Liver (tissue), 10 donors: ENCODE measurements at places on chromosomes 3 and 15. TPM values are rescaled to one million over a fixed set of nuclear protein-coding genes. Genes with fewer than 3 reads are reported as not detected.

GRCh38 chr3:124924741-124925140 is 9.8 kb downstream of the MUC13 start:
- no peak for DNase-seq
- H3K4me1 ChIP-seq: no peaks in the 10 kb centered on the region
- no peaks in the 10 kb centered on the region for H3K27me3 ChIP-seq
- H3K27ac ChIP-seq: no peak overlapping the region

- no peaks in the 10 kb centered on the region for H3K27me3 ChIP-seq
- no peaks in the 10 kb centered on the region for H3K4me1 ChIP-seq
- DNase-seq: no peak
- H3K36me3 ChIP-seq: no peaks in the 10 kb centered on the region
- no peak overlapping the region for H3K4me3 ChIP-seq
These were observed 410.6 kb downstream of the RAP2B start for GRCh38 chr3:153572654-153573053.

GRCh38 chr3:57815036-57815435 is 58.9 kb downstream of the SLMAP start:
- H3K4me3 ChIP-seq: no peak overlapping the region
- H3K27ac ChIP-seq: no peak overlapping the region
- H3K27me3 ChIP-seq: no peaks in the 10 kb centered on the region
- H3K4me1 ChIP-seq: peaks cover 7% of the 10 kb centered on the region
- H3K36me3 ChIP-seq: no peaks in the 10 kb centered on the region
- DNase-seq: no peak

- no peak for DNase-seq
- no peaks in the 10 kb centered on the region for H3K27me3 ChIP-seq
- no peak overlapping the region for H3K27ac ChIP-seq
- no peaks in the 10 kb centered on the region for H3K36me3 ChIP-seq
- H3K4me1 ChIP-seq: no peaks in the 10 kb centered on the region
These were observed 134.8 kb upstream of the RGMA start for GRCh38 chr15:93223803-93224202.

DNA sequence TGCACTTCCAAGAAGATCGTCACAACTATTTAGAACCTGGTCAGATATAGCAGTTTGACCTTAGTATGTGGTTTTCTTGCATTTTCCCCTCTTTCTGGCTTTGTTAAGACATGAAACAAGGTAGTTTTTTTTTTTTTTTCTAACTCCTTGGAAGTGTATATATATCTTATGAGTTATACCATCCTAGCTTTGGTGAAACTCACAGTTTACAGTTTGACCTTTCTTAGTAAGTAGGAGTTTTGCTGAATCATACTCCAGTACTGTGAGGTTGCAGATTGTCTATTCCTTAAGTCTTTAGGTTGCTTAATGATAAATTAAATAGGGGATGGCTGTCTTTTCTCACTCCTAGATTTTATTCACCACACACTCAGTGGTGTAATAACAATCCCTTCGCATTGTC is 325.0 kb downstream of the RBMS3 start:
- no peak overlapping the region for H3K27ac ChIP-seq
- H3K27me3 ChIP-seq: no peaks in the 10 kb centered on the region
- no peaks in the 10 kb centered on the region for H3K36me3 ChIP-seq
- no peak for DNase-seq

DNA sequence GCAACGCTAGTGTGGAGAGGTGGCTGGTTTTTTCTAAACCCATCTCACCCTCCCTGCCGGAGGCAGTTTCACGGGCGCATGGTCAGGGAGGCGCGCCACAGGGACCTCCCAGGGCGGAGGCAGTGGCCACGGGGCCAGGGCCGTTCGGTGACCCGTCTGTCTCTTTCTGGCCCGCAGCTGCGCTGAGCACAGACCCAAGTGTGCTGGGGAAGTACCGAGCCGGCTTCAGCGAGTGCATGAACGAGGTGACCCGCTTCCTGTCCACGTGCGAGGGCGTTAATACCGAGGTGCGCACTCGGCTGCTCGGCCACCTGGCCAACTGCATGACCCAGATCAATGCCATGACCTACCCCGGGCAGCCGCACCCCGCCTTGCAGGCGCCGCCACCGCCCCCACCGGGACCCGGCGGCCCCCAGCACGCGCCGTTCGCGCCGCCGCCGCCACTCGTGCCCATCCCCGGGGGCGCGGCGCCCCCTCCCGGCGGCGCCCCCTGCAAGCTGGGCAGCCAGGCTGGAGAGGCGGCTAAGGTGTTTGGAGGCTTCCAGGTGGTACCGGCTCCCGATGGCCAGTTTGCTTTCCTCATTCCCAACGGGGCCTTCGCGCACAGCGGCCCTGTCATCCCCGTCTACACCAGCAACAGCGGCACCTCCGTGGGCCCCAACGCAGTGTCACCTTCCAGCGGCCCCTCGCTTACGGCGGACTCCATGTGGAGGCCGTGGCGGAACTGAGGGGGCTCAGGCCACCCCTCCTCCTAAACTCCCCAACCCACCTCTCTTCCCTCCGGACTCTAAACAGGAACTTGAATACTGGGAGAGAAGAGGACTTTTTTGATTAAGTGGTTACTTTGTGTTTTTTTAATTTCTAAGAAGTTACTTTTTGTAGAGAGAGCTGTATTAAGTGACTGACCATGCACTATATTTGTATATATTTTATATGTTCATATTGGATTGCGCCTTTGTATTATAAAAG is 1.8 kb downstream of the HES1 start:
- H3K27ac ChIP-seq: peak overlapping the region; percentile 97
- DNase-seq: no peak
- peak overlapping the region; percentile 76 for H3K4me3 ChIP-seq

DNA sequence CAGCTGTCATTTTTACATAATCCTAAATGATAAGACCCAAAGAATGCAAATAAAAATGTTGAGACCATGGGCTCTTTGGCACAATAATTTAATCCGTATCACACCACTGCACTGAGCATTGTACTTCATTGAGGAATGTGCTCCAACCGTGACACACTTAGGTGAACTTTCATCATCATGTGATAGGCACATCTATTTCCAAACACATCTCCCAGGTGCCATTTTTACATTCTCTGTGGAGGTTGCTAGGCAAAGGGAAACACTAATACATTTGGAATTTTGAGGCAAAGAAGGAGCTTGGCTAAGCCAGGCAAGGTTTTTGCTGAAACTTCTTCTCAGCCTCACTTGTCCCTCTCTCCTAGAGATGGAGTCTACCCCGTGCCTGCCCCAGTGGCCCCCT is 68.7 kb downstream of the LRTM1 start:
- no peak overlapping the region for H3K4me3 ChIP-seq
- no peaks in the 10 kb centered on the region for H3K27me3 ChIP-seq
- no peaks in the 10 kb centered on the region for H3K4me1 ChIP-seq
- no peak overlapping the region for H3K27ac ChIP-seq
- DNase-seq: no peak

GRCh38 chr15:53072077-53072476 is 281.9 kb upstream of the ONECUT1 start:
- H3K4me3 ChIP-seq: no peak overlapping the region
- no peaks in the 10 kb centered on the region for H3K36me3 ChIP-seq
- peak; percentile 62 for DNase-seq
- H3K27me3 ChIP-seq: no peaks in the 10 kb centered on the region
- H3K27ac ChIP-seq: no peak overlapping the region

GRCh38 chr3:17625133-17625532 is 117.3 kb downstream of the TBC1D5 start:
- no peak overlapping the region for H3K27ac ChIP-seq
- H3K4me3 ChIP-seq: no peak overlapping the region
- no peaks in the 10 kb centered on the region for H3K4me1 ChIP-seq
- no peak for DNase-seq
- peaks cover 2% of the 10 kb centered on the region for H3K36me3 ChIP-seq

DNA sequence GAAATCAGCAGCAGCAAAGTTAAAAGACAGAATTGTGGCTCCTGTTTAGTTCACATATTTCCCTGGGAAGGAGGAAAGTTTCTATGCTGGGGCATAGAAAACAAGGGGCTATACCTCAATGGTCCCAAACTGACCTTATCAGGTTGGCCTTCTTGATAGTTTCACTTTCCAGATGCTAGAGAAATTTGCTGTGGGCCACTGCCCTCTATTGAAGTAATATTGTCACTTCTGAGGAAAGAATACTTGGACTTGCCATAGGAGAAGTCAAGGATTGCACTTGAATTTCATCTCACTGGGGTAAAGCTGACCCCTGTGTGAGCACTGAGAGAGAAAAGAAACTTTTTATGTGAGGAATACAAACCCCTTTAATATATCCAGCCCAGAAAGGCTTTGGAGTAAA is 49.3 kb upstream of the XCR1 start:
- no peak overlapping the region for H3K4me3 ChIP-seq
- no peaks in the 10 kb centered on the region for H3K27me3 ChIP-seq
- H3K4me1 ChIP-seq: no peaks in the 10 kb centered on the region
- DNase-seq: no peak

GRCh38 chr15:97902140-97902780 is 58.2 kb upstream of the ARRDC4 start:
- H3K27me3 ChIP-seq: peaks cover 16% of the 10 kb centered on the region
- no peak for DNase-seq
- no peaks in the 10 kb centered on the region for H3K36me3 ChIP-seq
- no peak overlapping the region for H3K27ac ChIP-seq

The IQCF5 gene
- polyA plus RNA-seq: not detected

The IQCH gene
- polyA plus RNA-seq: 1.1 TPM

The CCK gene
- not detected for polyA plus RNA-seq

The TMEM212 gene
- polyA plus RNA-seq: not detected

The SPINK8 gene
- not detected for polyA plus RNA-seq

The PDZRN3 gene
- polyA plus RNA-seq: 0.82 TPM

The LHFPL4 gene
- polyA plus RNA-seq: not detected

The TM6SF1 gene
- polyA plus RNA-seq: 0.94 TPM

The PRTG gene
- polyA plus RNA-seq: 0.17 TPM

The CACNA1D gene
- 1.8 TPM for polyA plus RNA-seq

The EFCAB12 gene
- 0.62 TPM for polyA plus RNA-seq
